CD8-positive, alpha-beta memory T cell (primary cell): ENCODE measurements at places on chromosomes 7 and 10. TPM values are rescaled to one million over a fixed set of nuclear protein-coding genes. Genes with fewer than 3 reads are reported as not detected.

Gene ANKRD30A
- not detected for total RNA-seq

Gene KIF5B
- 98.5 TPM for total RNA-seq

Gene VGF
- 0.16 TPM for total RNA-seq

Gene IL6
- 1.7 TPM for total RNA-seq

Gene TBXAS1
- 2.1 TPM for total RNA-seq

Gene SDK1
- 0.04 TPM for total RNA-seq

Gene CPXM2
- not detected for total RNA-seq

Gene SLC26A3
- total RNA-seq: not detected

Gene HOXA2
- total RNA-seq: not detected

Gene RADIL
- total RNA-seq: 0.04 TPM

Gene TET1
- 0.44 TPM for total RNA-seq

Gene ZNF248
- total RNA-seq: 6.8 TPM

Gene SLC18A3
- total RNA-seq: not detected

Gene TMEM270
- total RNA-seq: not detected

Gene USP54
- 11.9 TPM for total RNA-seq

Gene OR2A42
- total RNA-seq: not detected

Gene UCN3
- total RNA-seq: not detected

Gene C10orf53
- not detected for total RNA-seq

Gene LDB1
- 64.3 TPM for total RNA-seq

Gene MAT1A
- total RNA-seq: not detected
